Type B pancreatic cell (in vitro differentiated cells): ENCODE measurements at places on chromosomes 3 and 15. TPM values are rescaled to one million over a fixed set of nuclear protein-coding genes. Genes with fewer than 3 reads are reported as not detected.

The FBXO40 gene
- not detected in 2 replicates for total RNA-seq

The TEX9 gene
- total RNA-seq = 19.7 and 23.7 TPM in 2 replicates

The CCDC39 gene
- 0.41 TPM in 1 of 2 replicates, not detected in the other for total RNA-seq

The MYO9A gene
- 42.4 and 43.4 TPM in 2 replicates for total RNA-seq

DNA sequence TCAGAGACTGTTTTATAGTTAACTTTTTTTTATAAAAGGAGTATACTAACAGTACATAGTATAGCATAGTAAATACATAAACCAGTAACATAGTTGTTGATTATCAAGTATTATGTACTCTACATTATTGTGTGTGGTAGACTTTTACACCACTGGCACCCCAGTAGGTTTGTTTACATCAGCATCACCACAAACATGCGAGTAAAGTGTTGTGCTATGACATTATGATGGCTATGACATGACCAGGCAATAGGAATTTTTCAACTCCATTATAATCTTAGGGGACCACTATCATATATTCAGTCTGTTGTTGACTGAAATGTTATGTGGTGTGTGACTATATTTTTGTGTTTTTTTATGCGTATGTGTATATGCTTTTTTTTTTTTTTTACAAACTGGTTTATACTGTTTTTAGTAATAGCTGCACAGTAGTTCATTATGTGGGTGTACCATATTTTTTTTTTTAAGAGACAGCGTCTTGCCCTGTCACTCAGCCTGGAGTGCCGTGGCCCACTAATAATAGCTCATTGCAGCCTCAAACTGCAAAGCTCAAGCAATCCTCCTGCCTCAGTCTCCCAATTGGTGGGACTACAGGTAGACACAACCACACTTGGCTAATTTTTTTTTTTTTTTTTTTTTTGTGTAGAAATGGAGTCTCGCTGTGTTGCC, 1.9 kb downstream of the CAPN7 start:
- no peak for DNase-seq

- DNase-seq = no peak
Observed at GRCh38 chr15:101258238-101259144, 6.6 kb upstream of the CHSY1 start.

DNA sequence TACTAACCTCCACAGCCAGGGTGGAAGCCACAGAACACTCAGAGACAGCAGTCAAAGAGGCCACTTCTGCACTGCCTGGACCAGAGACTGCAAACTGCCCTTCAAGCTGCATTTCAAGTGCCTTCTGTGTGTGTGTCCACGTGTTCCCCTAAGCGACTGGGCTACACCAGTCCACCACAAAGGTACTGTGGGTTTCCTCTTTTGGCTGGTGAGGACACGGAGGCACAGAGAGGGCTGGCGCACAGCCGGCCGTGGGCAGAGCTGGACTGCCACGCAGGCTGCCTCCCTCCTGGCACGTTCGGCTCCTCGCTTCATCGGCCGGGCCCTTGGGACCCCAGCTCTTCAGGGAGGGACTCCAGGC, 60.9 kb downstream of the MGLL start:
- DNase-seq = no peak

DNA sequence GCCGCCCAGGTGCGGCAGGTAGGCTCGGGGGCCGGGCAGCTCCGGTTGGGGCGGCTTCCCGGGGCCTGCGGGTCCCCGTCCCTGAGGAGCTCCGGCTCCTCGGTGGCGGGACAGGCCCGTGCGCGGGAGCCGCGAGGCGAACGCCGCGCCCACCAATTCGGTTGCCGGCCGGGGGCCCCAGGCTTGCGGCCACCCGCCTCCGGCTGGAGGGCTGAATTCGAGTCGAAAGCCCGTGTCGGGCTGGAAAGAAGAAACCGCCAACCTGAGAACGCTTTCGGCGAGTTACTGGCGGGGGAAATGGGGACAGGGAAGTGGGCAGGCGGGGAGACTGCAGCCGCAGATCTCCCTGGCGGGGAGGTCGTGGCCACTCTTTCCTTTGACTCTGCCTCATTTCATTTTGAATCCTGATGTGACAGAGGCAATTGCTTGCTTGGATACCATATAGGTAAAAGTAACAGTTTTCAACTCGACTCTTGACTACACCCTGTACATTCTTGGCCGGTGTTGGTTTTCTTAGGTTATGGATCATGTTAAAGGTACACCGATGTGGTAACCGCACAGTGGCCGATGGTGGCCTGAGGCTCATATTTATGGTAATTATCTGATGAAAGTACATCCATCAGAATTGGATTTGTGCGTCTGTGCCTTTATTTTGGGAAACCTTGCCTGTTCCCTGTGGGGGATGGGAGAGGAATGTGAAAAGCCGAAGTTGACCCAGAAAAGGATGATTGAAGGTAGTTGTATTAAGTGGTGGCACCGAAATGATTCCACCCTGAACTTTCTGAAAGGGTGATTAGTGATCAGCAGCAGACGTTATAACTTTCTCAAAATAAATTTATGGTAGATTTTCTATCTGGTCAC, 1.7 kb downstream of the B3GNT5 start:
- peak; percentile 74 for DNase-seq

GRCh38 chr3:13657660-13658435, 108.9 kb downstream of the FBLN2 start:
- peak; percentile 80 for DNase-seq

DNA sequence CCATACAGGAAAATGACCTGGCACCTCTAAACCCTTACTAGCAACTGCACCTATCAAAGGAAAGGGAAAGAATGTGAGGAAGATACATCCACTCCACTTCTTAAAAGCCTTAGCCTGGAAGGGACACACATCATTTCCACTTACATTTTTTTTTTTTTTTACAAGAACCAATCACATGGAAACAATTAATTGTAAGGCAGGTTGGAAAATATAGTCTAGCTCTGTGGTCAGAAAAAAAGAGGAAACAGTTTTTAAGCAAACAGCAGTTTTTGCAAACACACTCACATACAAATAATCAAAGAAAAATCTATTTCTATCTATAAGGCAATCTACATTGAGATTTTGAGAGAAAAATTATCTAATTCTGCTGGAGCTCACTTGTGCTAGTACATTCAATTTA, 98.9 kb upstream of the SPRED1 start:
- no peak for DNase-seq
